ENCODE measurements at places on chromosomes 3 and 15.

- peak; percentile 10 for DNase-seq
Observed at GRCh38 chr3:193732391-193732790, 139.4 kb downstream of the OPA1 start.

GRCh38 chr3:147305533-147306250, 100.7 kb downstream of the ZIC4 start:
- DNase-seq: peak; percentile 60

DNA sequence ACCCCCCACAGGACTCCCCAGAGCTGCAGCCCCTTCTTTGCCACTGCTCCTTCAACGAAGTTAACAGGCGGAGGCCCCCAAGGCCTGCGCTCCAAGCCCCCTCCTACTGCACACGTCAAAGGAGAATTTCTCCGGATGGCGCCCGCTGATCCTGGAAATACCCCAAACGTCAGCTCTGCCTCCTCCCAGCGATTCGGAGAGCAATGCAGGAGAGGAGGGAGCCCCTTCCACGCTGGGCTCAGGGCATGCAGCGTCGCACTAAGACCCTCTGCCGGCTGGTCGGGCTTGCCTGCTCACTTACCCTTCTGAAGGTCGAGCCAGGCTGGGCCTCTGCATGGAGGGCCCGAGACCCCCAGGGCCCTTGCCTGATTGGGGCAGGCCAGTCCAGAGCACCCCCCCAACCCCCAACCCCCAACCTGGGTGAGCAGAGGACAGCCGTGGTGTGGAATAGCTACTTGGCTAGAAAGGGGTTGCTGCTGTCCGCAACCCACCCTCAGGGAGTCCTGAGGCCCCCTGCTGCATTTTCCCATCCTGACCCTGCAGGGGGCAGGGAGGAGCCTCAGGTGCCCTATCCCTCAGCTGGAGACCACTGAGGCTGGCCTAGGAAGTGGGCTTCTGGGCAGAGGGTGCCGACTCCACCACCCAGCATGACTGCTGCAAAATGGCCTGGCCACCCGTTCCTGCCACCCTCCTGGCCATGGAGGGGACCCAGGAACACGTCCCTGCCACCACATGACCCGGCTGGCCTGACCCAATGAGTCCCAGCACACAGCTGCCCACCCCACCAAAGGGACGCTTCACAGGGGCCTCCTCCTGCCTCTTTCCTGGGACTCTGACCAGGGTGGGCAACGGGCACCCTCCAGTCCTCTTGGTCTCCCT, 976 bp downstream of the ATP2B2 start:
- DNase-seq: no peak

- no peak for DNase-seq
Observed at GRCh38 chr3:42655331-42655888, 1.9 kb downstream of the ZBTB47 start.

- DNase-seq: no peak
Observed at GRCh38 chr3:46447228-46447985, 17.3 kb downstream of the LTF start.

DNA sequence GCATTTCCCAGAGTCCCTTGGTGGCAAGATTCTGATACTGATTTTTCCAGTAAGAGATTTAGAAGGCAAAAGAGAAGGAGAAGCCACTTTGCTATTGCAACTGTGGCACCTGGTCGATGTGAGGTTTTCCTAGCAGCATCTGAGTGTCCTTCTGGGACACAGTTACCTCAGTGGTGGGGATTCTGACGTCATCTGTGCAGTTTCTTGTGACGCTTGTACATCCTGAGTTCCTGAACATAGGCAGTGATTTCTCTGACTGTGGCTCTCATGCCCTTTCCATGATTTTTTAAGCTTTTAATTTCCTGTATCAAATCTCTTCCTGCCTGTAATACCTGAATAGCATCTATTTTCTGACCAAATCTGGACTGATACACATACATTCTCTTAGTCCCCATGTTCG, 8.9 kb downstream of the USP13 start:
- DNase-seq: no peak
